ENCODE measurements at places on chromosomes 3 and 15.

DNA sequence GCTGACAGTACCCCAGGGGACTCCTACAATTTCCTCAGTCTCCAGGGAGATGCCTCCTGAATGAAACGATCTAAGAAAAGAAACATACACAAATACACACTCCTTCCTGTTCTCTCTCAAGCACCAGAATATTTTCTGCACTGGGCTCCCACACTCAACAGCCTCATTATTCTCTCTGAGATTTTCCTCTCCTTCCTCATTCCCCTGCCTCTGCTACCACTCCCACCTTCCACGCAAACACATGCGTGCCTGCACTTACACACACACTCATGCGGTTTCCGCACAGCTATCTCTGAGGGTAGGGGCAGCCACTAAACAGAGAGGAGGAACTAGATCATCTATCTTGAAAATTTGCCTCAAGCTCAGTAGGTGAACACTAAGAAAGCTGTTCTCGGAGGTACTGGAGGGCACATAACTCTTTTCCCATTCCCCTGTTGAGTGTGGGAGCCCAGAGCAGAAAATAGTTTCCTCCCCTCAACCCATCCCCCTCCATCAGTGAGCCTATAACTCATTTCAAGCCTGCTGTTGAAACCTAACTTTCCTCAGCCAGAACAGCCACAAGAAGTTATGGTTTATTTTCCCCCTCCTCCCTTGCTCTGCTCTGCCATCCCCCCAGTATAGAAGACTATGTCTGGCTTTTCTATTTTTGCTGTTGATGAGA lies 30.5 kb upstream of the TIPARP start:
- DNase-seq = no peak

DNA sequence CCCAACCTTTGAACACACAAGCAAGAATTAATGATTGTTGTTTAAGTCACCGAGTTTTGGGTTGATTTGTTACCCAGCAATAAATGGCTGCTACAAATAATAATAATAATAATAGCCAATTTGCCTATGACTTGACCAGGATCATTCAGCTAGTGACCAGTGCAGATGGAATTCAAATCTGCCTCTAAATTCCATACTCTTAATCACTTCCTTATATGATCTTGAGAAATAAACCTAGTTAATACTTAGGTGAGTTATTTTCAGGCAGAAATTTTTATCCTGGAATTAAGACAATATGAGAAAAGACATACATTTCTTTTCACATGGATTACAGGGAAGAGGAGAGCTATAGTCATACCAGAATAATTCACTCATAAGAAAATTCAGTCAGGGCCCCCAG lies 116.0 kb upstream of the GALNT15 start:
- DNase-seq = no peak

DNA sequence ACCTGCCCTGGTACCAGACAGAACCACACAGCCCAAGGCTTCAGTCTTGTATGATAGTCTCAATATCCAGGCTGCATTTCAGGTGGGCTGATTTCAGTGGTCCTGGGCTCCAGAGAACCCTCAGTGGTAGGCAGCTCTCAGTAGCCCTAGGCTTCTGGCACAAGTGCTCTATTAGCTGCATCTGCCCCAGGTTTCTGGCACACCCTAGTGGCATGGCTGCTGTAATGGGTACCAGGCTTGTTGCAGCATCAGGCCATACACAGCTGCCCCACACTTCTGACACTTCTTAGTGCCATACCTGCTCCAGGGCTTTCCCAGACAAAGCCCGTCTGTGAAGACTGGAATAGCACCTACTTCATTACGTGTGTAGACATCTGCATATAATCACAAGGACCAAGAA lies 1062.2 kb upstream of the EPHA6 start:
- DNase-seq = no peak

DNA sequence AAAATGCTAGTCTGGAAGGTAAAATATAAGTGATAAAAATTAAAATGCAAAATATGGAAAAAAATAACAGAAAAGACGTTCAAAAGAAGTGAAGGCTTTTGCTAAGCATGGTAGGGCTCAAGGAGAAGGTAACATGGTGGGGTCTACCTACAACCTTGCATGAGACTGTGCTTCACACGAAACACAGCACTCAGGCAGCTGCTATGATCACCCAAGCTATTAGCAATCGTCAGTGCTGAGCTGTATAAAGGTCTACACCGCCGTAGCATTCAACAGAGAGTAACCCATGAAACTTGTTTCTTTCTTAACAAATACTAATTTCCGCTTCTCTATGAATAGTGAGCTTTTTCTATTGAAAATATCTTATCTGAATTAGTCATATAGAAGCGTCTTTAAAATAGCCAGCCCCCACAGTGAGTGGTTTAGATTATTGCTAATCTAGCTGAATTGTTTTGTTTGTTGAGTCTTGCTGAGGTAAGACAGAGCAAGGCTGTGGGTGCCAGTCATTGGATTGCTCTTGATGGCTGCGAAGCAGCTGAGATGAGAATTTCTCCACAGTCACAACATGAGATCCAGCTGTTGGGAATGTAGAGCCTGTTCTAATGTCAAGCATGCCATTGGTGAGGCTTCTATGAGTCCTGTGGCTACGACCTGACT lies 230.0 kb downstream of the KLF13 start:
- DNase-seq = no peak

- DNase-seq = no peak
These were observed 117.6 kb upstream of the SKOR1 start for GRCh38 chr15:67707520-67708283.

DNA sequence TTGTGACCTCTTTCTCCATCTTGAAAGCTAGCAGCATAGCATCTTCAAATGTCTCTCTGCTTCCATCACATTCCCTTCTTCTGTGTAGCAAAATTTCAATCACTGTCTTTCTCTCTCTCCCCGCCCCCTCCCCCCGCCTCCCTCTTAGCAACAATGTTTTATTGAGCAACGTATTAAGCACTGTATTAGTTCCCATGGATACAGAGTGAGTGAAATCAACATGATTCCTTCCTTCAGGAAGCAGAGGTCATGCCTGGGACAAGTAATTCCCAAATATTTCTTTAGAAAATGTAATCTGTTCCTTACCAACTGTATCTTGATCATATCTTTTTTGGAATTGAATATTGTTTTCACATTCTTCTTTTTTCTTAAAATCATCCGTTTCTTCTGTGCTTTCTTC lies 373.7 kb upstream of the NECTIN3 start:
- DNase-seq = no peak

DNA sequence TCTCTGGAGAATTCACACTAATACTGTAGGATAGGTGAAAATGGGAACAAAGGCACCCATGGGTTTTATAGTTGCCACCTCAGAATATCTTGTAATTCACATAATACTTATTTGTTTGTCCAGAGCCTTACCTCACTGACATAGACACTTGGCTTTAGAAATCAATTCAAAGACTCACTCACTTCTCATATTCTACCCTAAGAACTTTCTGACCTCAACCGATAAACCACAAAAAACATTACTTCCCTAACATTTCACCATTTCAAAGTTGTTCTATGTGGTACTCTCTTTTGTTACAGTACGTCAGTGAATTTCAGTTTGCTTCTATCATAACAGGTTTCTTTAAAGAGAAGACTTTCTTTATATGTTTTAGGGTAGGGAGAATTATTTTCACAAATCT lies 359.3 kb downstream of the IGSF11 start:
- DNase-seq = no peak

DNA sequence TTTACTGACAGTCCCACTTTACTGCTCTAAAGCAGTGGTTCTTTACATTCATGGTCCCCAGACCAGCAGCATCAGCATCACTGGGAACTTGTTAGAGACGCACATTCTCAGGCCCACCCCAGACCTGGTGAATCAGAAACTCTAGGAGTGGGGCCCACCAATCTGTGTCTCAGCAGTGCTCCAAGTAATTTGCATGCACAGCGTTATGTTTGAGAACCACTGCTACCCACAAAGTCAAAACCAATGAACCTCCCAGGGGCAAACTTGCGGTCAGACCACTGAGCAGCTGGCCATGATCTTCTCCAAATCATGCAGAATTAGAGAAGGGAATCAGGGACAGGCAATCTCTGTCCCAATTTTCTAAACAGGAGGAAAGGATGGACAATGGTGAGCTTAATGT lies 58.5 kb downstream of the ST8SIA2 start:
- DNase-seq = no peak

- no peak for DNase-seq
These were observed 291.8 kb downstream of the NAALADL2 start for GRCh38 chr3:175150812-175151401.

- no peak for DNase-seq
These were observed 806.3 kb downstream of the FHIT start for GRCh38 chr3:60444898-60445437.

DNA sequence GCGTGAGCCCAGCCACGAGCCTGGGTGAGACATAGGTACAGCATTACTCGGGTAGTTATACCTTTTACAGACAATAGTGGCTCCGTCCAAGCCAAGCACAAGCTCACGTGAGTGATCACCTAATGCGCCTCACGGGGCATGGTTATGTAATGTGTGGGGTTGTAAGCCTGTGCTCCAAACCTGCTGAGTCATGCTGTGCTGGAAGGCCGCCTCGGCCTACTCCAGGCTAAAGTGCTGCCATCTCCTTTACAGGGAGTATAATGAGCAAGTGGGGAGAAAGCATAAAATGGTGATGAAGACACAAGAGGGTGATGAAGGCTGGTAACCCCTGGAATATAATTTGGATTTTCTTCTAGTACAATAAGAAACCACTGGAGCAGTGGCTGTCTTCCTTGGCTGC lies 175.8 kb upstream of the STT3B start:
- no peak for DNase-seq

GRCh38 chr3:104992676-104993075 lies 374.0 kb upstream of the ALCAM start:
- DNase-seq = no peak

DNA sequence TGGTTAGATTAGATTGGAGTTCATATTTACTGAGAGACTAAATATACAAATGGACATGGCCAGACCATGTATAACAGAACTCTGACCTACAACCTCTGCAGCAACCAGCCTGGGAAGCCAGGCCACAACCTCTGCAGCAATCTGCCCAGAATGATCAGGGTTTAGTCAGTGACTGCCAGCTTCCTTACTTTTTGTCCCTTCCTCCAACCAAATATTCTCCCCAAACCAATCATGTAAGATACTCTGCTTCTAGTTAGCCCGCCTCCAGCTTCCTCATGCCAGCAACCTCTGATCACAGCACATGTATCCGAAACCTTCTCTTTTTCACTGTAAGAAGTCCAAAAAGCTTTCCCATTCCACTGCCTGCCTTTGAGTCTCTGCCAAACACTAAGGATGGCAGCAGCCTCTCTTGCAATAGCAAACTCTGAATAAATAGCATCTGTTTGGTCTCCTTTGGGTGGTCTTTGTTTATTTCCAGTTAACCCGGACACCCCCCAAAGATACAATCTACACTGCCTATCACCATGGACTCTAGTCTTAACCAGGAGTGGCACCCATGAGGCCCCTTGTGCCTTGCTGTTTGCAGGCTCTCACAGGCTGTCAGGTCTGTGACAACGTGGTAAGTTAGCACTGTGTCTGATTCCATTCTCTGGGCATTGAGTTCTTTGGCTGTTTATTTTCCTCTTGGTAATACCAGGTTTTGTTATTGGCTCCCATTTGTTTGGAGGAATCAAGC lies 102.2 kb downstream of the ERC2 start:
- no peak for DNase-seq

DNA sequence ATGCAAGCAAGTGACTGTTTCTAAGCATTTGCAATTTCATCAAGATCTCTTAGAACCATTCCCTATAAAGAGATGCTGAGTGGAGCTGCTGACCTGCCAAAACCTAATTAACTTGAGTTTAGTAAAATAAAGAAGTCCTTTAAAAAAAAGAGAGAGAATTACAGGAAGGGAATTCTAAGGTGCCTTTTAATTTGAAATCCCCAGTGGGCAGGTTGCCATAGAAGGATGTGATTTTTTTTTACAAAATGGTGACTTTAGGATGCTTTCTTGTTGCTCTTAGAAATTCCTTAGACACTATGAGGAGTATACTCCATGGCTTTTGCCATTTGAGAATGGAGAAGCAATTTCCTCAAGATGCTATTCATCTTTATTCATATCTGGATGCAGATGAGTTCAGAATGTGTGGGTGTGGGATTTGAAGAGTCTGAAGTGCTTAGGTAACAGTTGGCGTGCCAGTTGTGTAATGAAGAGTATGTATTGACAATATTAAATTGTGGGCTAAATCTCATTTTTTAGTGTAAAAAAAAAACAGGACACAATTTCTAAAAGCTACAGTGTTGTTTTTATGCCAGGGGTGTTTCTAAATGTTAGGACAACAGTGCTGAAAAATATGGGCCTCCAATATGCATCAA lies 13.6 kb downstream of the LRRC3B start:
- no peak for DNase-seq

GRCh38 chr3:129358772-129359371 lies 69.6 kb downstream of the EFCAB12 start:
- no peak for DNase-seq

DNA sequence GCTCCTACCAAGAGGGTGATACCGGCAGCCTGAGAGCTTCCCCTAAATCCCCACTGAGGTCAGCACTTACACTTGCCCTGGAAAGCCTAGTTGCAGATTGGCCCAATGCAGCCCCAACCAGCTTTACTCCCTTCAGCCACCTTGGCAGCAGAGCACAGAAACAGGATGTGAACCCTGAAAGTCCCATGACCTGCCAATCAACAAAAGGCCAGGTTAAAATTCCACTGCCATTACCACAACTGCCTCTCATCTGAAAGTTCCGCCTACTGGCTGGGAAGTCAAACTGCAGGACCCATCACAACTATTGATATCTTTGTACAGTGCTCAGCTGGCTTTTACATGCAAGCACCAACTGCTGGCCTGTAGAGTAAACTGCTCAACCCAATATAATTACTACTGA lies 156.2 kb downstream of the ZMAT3 start:
- DNase-seq = no peak

- DNase-seq = no peak
These were observed 25.6 kb upstream of the ZNF280D start for GRCh38 chr15:56758770-56759449.

- no peak for DNase-seq
These were observed 108.1 kb downstream of the PGPEP1L start for GRCh38 chr15:98899272-98900021.

DNA sequence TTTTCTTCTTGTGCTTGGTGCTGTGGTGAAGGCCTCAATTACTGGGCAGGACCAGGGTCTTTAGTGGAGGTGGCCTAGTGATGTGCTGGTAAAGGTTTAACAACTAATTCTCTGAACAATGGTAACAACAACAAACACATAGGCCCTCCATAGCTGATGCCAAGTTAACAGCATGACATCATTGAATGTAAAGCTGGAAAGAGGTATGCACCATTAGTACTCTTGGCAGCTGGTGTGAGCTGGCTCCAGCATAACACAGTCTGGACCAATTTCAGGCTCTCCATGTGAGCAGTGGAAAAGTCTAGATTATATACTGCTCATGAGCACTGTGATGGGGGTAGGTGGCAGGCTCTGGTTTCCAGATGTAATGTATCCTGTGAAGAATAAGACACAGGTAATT lies 61.8 kb downstream of the SLC7A14 start:
- no peak for DNase-seq

- DNase-seq = no peak
These were observed 111.2 kb upstream of the SUCLG2 start for GRCh38 chr3:67765575-67765974.

- DNase-seq = no peak
These were observed 7.3 kb downstream of the B3GNT5 start for GRCh38 chr3:183260167-183260904.

GRCh38 chr3:129195731-129196256 lies 12.1 kb upstream of the CNBP start:
- DNase-seq = no peak
